LoVo (cell line): ENCODE measurements at places on chromosomes 1 and 21.

- peak; percentile 84 for DNase-seq
Observed at GRCh38 chr1:155167166-155168104, 5.7 kb downstream of the KRTCAP2 start.

GRCh38 chr1:235079443-235080296, 49.0 kb downstream of the TOMM20 start:
- DNase-seq, result peak; percentile 89

DNA sequence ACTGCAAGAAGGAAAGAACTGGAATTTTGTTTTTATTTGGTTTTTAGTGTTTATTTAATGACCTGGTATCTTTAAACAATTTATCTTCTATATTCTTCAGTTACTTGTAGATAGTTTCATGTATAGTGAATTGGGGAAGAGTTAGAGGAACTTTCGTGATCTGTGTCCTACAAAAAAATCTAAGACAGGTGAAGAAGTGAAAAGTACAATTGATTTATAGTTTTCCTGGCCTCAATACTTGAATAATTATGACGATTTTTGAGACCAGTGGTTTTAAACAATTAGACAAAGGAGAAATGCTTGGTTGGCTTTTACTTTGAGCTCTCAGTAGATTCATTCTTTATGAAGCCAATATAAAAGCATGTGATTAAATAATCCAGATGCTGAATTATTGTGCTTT, 7.5 kb downstream of the MIER1 start:
- no peak for DNase-seq

GRCh38 chr21:25283720-25284119, 323.6 kb downstream of the MRPL39 start:
- DNase-seq, result no peak

GRCh38 chr1:111515291-111516004, 12.0 kb upstream of the ADORA3 start:
- no peak for DNase-seq

DNA sequence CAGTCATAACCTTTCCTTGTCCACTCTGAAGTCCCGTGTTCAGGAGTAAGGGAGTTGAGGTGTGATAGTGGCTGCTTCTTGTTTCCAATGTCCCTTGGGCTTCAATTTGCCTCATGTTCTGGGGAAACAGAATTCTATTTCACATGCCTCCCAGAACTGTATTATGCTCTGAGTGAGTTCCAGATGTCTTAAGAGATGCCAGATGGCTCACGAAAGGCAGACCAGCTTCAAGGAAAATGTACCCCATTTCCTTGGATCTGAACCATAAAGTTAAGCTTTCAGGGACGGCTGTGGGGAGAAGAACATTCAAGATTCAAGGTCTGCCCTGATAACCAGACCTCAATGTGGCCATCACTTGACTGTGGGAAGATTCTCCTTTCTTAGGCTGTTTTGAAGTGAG, 42.4 kb downstream of the C1orf87 start:
- DNase-seq, result no peak

- no peak for DNase-seq
Observed at GRCh38 chr1:214473387-214473786, 78.0 kb downstream of the PTPN14 start.

GRCh38 chr1:224513383-224513782, 78.8 kb upstream of the WDR26 start:
- no peak for DNase-seq

DNA sequence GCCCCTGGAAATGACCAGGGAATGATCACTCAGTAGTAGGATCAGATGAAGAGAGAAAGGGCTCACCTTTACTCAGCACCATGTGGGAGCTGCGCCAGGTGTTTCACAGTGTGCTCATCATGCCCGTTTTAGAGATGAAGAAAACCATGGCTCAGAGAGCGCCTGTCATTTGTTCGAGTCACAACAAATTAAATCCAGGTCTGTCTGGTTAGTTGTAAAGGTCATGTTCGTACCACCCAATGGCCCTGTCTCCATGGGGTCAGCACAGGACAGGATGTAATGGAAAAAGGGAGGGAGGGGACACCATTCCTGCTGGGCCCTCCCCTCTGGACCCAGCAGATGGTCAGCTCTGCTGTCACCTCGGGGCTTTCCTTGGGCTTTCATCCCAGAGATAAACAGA, 15.2 kb downstream of the KIRREL1 start:
- no peak for DNase-seq

- DNase-seq, result no peak
Observed at GRCh38 chr1:116324411-116324810, 48.6 kb upstream of the ATP1A1 start.

- no peak for DNase-seq
Observed at GRCh38 chr1:7390604-7391000, 380.5 kb upstream of the VAMP3 start.

DNA sequence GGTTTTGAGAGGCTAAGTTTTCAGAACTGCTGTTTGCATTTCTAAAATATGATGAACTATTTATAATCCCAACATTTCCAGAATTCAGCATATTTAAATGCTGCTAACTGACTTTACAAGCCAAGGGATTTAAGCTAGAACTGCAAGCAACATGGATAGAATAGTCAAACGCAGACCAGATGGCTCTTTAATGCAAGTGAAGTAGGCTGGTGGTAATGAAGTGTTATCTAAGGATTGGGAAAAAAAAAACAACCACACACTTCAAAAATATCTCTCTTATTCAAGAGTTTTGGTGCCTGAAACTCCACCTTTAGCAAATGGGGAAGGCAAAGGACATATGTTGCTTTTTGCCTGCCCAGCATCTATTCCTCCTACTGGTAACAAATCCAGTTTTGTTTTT, 20.9 kb upstream of the SSX2IP start:
- no peak for DNase-seq

GRCh38 chr1:11432526-11432925, 46.4 kb upstream of the DISP3 start:
- no peak for DNase-seq

- peak; percentile 84 for DNase-seq
Observed at GRCh38 chr1:226870401-226871279, at the start of gene PSEN2. TSS of gene PSEN2 (plus strand) at chr1:226870616. CDS start at chr1:226881908, 11,292 bp downstream.

- DNase-seq, result no peak
Observed at GRCh38 chr1:52595061-52595460, 7.1 kb upstream of the GPX7 start.

- DNase-seq, result no peak
Observed at GRCh38 chr1:193609592-193609991, 423.2 kb upstream of the B3GALT2 start.

DNA sequence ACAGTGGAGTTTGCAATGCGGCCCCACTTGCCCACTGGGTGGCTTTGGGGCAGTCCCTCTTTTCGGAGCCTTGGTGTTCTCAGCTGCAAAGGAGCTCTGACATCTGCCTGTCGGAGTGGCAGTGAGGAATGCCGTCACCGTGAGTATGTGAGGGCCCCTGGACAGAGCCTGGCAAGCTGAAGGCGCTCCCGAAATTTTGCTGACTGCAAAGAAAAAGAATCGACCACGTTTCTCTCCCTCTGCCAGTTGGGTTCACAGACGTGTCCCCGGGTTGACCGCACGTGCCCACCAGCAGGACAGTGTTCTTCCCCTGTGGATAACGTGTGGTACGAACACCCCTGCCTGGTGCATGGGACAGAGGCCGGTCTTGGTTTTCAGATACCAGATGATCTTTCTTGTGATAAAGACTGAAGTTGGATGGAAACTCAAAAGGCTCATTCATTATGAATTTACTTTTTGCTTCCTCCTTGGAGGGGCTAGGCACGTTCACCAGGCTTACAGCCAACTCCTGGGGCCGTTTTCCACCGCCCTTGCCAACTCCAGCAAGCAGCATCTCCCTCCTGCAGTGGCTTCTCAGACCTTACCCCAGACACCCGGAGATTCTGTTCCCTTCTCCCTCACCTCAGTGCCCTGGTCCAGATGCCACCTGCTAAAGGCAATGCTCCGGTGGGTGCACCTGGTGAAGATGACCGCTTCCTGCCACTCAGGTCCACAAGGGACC, 29.7 kb downstream of the ECE1 start:
- DNase-seq, result no peak

DNA sequence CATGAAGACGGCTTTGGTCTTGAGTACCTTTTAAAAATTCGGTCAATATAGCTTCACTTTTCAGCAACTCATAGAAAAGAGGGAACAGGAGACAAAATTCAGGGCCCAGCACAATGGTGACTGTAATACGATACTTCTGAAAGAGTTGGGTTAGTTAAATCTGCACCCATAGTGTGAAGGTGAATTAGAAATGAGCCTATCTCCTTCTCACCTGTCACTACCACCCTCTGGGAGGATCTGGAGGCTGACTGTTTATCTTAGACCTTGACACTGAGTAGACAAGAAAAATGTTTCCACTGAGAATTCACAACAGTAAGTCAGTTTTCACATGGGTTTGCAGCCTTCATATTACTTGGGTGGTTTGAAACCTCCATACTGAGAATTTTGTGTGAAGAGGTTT, 57.9 kb upstream of the HMGB4 start:
- DNase-seq, result no peak

DNA sequence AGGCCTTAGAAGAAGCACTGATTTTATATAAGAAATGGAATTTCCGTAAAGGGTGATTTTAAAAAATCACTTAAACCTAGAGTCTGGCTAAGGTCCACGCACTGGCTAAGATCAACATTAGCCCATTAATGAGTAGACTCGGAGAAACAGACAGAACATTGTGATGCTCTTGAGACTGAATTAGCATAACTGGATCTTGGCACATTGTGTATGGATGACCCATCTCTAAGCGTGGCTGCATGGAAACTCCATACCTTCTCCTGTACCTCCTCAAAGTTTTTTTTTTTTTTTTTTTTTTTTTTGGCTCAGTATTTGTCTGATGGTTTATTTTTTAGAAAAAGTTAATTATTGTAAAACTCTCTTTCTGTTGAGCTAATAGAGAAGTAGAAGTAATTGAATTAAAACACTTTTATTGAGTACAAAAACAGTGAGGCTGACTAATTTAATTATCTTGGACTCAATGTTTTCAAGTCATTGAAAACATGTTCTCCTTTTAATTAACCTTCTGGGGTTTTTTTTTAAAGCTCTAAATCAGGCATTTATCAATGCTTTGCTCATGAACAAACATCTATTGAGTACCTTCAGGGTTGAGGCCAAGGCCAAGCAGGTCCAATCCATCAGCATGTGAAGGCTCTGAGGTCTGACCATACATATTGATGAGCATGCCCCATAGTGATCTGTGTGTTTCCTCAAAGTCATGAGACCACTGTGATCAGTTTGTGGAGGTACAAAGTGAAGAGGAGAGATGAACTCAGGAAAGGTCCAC, 74.0 kb downstream of the TLR5 start:
- DNase-seq, result no peak

DNA sequence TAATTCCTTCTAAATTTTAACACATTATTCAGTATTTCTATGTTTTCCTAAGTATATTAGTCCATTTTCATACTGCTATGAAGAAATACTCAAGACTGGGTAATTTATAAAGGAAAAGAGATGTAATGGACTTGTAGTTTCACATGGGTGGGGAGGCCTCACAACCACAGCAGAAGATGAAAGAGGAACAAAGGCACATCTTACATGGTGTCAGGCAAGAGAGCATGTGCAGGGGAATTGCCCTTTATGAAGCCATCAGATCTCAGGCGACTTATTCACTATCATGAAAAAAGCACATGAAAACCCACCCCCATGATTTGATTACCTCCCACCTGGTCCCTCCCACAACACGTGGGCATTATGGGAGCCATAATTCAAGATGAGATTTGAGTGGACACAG, 15.6 kb downstream of the GBP5 start:
- no peak for DNase-seq

DNA sequence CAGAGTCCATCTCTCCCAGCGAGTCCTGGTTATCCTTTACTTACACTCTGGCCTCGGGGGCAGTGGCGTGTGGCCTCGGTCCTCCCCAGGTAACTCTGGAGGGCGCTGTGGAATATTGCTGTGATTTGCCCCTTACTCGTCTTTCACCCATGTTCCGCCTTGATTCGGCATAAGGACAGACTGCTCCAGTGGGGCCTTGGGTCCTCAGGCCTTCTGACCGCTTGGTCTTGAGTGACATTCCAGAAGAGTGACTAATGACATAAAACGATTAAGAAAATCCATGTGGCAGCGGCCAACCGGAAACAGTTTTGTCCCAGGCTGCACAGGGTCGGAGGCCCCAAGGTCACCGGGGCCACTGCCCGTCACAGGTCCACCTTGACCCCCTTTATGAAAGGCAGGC, 11.0 kb downstream of the ICMT start:
- DNase-seq, result no peak

GRCh38 chr21:45302082-45303061, 14.7 kb upstream of the POFUT2 start:
- DNase-seq, result no peak

DNA sequence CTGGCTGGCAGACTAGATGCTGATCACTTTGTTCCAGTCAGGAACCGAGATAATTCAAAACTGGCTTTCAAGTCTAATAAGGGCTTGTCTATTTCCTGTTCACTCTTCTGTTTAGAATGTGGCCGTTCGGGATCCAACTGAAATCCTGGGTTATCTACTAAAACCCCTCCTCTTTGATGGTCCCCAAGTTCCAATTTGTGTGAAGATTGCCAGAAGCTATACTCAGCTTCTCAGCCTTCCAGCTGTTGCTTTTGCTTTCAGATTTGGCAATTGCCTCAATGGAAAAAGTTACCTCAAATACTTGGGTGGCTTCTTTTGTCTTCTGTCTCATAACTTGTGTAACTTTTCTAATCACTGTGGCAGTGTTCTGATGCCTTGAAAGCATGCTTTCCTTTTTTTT, 43.7 kb downstream of the BTBD8 start:
- DNase-seq, result no peak

- no peak for DNase-seq
Observed at GRCh38 chr1:212976586-212976985, 26.2 kb downstream of the VASH2 start.

- DNase-seq, result no peak
Observed at GRCh38 chr21:37435120-37435519, 68.5 kb downstream of the DYRK1A start.

GRCh38 chr1:56331892-56332567, 247.3 kb downstream of the PLPP3 start:
- no peak for DNase-seq

DNA sequence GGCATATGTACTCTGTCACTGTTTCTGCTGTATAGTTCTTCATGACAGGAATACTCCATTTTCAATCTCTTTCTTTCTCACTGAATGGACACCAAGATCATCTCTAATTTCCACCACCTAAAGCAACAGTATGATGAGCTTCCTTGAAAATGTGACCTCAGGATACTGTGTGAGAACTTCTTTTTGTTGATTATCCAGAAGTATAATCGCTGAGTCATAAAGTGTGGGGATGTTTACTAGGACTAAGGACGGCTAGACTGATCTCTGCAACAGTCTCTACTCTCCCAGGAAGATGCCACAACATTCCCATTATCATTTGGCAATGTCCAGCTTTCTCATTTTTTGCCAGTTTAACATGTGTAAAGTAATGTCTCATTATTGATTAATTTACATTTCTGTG, 70.3 kb downstream of the TNFSF18 start:
- no peak for DNase-seq
